Brain (organoid and tissue), 16 donors: ENCODE measurements at places on chromosomes 2 and 18.

DNA sequence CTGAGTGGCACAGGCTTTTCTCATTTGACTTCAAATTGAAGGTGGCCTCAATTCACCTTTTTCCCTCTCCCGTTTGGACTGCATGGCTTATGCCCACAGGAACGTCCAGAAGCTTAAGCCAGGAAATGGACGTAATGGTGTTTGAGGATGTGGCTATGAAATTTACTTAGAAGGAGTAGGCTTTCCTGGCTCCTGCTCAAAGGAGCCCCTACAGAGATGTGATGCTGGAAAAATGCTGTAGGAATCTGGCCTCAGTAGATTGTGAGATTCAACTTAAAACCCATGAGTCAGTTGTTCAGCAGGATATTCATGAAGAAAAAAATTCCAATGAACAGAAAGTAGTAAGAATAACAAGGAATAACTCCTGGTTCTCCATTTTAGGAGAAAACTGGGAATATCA lies 129.0 kb downstream of the ICOS start:
- no peak for DNase-seq

DNA sequence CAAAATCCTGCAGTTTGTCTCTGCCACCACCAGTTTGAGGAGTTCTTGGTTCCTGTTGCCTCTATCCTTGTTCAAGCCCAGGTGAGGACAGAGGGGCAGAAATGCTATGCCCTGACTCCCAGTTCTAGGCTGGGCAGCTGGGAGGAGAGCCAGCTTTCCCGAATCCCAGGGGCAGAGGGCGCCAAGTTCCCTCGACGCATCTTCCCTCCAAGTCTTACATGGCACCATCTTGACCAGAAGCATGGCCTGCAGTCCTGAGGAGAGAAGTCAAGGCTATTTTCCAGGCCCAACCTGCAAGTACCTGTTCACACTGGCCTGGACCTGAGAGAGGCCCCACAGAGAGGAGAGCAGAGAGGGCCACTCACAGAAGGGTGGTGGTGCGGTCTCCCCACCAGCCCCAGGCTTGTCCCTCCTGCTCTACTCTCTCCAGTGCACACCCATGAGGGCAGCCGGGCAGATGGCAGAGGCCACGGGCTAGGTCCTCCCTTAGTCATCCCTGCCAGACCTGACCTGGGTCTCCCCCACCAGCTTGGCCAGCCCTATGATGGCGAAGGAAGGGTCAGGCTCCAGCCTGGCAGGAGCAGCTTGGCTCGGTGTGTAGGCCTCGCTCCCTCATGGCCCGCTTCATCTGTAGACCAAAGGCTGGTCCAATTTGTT lies 115.7 kb upstream of the MSTN start:
- no peak for DNase-seq

DNA sequence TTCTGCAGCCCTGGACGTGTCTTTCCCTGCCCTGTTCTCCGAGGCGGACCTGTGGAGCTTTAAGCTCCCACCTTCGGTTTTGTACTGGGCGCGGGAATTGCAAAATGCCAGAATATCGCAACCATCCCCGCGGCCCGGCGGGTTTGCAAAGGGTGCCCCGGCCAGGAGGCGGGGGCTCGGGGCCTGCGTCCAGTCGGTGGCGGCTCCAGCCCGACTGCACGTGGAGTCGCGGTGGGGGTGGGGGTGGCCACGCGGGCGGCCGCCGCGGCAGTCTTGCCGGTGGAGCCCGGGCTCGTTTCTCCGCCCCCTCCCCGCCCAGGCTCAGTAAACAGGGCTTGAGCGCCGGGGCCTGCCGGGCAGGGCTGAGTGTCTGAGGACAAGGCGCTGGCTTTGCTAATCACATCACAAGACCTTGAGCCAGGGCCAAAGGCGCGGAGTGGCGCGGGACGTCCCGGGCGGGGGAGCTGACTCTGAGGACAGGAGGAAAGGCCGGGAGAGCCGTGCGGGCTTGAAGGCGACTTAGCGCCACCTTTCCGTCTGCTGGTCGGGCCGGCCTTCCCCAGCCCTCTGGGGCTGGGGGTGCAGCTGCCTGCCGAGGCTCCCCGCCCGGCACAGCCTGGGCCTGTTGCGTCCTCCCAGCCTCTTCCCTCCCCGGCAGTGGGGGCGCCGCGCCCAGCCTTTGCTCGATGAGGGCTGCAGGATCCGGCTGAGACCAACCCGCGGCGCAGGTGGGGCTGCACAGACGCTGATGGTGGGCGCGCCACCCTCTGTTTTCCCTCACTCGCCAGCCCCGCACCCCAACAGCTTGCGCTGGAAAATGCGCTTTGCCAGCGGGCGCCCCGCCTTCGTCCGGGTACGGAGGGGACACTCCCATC lies 786 bp upstream of the ZFP36L2 start:
- peak; percentile 78 for DNase-seq

- peak; percentile 58 for DNase-seq
Observed at GRCh38 chr2:1591978-1592907, 152.1 kb downstream of the PXDN start.

- DNase-seq, result peak; percentile 90
Observed at GRCh38 chr18:2570772-2571199, 519 bp downstream of the METTL4 start.

DNA sequence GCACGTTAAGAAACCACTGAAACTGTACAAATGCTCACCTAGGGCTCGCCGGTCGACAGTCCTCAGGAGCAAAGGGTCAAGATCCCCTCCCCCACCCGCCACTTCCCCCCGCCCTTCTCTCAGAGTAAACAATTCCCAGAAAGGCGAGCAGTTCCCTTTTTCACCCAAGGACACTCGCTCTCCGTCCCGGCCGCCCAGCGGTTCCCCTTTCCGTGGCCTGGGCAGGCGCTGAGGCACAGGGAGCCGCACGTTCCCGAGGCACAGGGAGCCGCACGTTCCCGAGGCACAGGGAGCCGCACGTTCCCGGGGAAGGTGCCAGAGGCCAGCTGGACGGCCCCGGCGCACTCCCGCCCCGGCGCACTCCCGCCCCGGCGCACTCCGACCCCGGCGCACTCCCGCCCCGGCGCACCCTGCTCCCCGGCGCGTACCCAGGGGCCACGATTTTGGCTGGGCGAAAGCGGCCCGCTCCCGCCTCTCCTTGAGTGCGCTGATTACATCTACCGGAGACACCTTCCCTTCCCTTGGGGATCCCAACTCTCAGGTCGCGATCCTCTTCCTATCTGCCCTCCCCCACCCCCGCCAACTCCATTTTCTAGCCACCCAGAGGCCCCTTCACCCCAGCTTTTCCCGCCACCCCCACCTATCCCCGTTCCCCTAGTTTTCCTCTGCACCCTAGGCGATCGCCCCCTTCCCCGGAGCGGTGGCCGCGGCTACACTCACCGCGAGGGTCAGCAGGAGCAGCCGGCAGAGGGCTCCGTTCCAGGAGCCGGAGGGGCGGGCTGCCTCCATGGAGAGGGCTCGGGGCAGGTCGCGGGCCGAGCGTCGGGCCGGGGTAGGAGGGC lies 817 bp downstream of the DSC2 start:
- DNase-seq, result peak; percentile 64

DNA sequence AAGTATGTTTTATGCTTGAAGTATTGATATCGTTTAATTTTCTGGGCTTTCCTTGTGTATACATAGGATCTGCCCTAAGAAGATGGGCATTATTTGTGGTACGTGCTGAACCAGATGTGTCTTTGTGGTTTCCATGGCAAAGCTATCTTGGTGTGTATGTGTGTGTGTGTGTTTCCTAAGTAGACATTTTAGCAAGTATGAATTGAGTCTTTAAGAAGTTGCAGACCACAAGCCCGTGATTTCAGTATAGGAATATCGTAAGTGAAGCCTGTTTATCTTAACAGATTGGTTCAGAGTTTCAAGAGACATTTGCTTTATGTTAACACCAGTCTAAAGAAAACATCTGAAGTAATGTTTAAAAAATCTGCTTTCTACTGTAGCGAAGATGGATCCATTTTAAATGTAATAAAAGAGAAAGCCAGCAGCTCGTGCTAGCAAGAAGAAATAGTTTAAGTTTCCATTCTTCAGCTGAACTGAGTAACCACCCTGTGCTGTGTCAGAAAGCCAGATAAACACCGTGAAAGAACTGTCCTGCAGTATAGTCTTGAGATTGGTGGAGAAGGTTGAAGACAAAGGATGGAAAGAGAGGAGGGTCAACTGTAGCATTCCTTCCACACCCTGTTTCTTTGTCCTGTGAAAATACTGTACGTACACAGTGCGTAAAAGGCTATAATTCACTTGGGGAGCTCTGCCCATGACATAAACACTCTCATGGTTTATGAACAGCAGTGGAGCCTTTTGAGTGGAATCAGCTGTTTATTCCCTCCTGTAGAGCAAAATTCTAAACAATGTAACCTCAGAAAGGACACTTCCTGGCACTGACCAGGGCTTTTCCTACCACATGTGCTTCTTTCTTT lies 91.9 kb upstream of the FOSL2 start:
- no peak for DNase-seq
